ENCODE measurements at places on chromosomes 5 and 9.

- peak; percentile 4 for DNase-seq
Measured at GRCh38 chr5:35316611-35317274, 86.5 kb upstream of the PRLR start.

- DNase-seq, result no peak
Measured at GRCh38 chr9:127521919-127522304, 70.6 kb downstream of the LRSAM1 start.

- no peak for DNase-seq
Measured at GRCh38 chr5:79923431-79923830, 67.6 kb downstream of the MTX3 start.

DNA sequence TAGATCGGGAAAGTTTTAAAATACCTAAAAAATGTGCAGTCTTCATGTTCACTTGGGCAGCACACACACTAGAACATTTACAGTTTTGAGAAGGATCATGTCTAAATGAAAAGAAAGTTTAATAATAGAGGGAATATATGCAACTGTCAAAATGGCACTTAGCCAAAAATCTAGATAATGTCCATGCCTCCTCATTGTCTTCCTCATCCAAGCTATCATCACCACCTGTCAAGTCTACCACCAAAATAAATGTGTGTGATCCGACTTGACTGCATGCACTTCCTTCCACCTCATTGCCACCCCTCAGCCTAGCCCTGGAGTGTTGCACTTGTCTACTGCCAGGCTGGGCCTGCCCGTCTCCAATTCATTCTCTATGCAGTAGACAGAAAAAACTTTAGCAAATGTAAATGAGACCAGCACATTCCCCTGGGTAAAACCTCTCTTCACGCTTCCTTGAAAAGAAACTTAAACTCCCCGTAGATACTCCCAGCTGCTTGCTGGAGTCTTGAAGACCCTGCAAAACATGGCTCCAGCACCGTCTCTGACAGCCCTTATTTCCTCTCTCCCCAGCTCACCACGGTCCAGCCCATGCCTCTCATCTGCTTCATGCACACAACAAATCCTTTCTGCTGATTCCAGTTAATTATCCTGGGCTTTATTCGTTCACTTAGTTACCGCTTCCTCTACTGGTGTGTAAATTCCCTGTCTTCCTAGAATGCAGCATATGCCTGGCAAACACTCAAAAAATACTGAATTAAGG is 66.9 kb downstream of the FANCC start:
- DNase-seq, result no peak

DNA sequence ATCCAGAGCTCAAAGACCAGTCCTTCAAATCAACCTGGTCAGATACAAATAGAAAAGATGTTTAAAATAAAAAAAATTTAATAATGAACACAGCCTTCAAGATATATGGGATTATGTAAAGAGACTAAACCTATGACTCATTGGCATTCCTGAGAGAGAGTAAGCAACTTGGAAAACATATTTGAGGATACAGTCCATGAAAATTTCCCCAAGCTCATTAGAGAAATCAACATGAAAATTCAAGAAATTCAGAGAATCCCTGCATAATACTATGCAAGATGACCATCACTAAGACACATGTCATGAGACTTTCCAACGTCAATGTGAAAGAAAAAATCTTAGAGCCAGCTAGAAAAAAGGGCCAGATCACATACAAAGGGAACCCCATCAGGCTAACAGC is 512.9 kb upstream of the PTGER4 start:
- DNase-seq, result no peak

GRCh38 chr9:88748566-88749261 is 213.7 kb downstream of the NXNL2 start:
- DNase-seq, result no peak

DNA sequence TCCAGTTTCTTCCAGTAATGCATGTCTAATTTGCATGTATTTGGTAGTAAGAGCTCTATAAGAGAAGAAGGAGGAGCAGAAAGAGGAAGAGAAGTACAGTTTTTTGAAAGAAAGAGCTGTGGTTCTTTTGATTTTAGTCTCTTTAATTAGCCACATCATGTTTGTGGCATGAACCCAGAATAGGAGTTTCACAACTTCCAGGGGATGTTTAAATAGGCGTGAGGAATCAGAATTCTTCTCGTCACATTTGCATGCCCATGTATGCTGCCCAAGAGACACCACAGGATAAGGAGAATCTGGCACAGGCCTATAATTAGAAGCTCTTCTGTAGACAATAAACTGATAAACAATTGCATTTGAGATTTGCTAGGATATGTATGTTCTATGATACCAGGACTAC is 78.7 kb downstream of the GAS1 start:
- no peak for DNase-seq

GRCh38 chr5:72604111-72604797 is 97.0 kb upstream of the ZNF366 start:
- no peak for DNase-seq

GRCh38 chr5:17620627-17621026 is 10.4 kb downstream of the TAF11L12 start:
- DNase-seq, result no peak

- no peak for DNase-seq
Measured at GRCh38 chr9:93082841-93083411, 13.1 kb upstream of the CARD19 start.

GRCh38 chr9:85290019-85290418 is 451.7 kb downstream of the AGTPBP1 start:
- DNase-seq, result peak; percentile 12

DNA sequence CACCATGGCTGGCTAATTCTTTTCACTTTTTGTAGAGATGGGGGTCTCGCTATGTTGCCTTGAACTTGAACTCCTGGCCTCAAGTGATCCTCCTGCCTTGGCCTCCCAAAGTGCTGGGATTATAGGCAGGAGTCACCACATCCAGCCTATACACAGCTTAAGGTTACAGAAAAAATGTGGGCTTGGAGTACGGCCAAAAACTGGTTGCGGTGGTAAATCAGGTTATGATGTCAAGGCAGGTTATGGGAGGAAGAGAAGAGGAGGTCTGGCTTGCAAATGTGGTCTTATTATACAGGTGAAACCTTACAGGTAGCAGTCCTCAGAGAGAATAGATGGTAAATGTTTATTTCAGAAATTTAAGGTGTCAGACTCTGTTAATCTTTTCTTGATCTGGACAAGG is 30.7 kb upstream of the SYK start:
- no peak for DNase-seq

DNA sequence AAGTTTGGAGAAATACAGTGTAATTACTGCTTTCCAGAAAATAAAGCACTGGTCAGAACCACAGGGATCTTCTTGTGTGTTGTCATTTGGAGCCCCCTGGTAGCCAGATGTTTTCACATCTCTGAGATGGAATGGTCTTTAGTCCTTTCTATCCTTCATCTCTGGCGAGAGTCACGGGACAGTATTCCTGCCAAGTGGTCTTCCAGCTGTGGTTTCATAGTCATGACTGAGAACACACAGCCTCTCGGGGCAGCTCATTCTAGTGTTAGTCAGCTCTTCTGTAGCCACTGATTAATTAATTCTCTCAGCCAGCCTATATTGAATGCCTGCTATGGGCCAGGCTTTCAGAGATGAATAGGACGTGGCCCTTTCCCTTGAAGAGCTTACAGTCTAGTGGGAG is 34.1 kb downstream of the HMGXB3 start:
- no peak for DNase-seq

GRCh38 chr9:77427256-77427927 is 220.7 kb downstream of the GNA14 start:
- no peak for DNase-seq

- no peak for DNase-seq
Measured at GRCh38 chr9:137237759-137238726, 3.0 kb upstream of the TUBB4B start.

DNA sequence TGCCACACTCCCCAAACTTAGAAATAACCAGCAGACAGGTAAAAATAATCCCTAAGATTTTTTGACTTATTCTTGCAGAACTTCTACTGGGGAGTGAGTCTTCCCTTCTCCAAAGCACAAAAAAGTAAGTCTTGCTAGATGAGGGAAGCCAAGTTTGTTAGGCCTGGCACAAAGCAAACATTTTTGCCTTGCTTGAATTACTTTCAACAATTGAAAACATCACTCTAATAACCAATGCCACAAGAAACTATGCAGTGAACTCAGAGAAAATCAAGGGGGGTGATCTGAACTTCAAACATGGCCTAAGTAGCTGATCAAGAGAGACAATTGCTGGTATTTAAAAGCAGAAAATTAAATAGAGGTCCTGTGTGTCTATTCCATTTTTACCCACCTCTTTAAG is 123.6 kb upstream of the SLC1A3 start:
- no peak for DNase-seq

DNA sequence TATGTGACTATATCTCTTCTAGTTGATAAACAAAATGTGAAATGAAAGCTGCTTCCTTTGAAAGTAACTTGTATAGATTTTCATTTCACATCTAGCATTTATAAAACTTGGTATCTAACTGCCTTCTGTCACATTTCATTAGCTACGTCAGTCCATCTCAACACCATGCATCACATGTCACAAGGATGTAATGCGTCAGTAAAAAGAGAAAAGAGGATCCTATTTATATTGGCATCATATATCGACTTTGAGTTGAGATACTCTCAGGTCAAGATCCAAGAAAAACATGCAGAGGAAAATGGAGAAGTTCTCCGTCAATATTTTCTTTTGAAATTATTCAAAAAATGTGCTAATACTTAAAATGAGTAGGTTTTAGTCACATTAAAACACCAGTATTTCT is 1211.2 kb downstream of the EFNA5 start:
- DNase-seq, result no peak
